Kidney (tissue), 22 donors: ENCODE measurements at places on chromosomes 2 and 18. TPM values are rescaled to one million over a fixed set of nuclear protein-coding genes. Genes with fewer than 3 reads are reported as not detected.

Gene GNAL
- 1.8 TPM for polyA plus RNA-seq

GRCh38 chr2:120109186-120110061 is 96.5 kb downstream of the EPB41L5 start:
- DNase-seq: no peak

Gene HOXD12
- polyA plus RNA-seq: not detected

- no peak for DNase-seq
These were observed 6.3 kb upstream of the INO80D start for GRCh38 chr2:206092297-206092696.

Gene PLGLB2
- 1.3 TPM for polyA plus RNA-seq

DNA sequence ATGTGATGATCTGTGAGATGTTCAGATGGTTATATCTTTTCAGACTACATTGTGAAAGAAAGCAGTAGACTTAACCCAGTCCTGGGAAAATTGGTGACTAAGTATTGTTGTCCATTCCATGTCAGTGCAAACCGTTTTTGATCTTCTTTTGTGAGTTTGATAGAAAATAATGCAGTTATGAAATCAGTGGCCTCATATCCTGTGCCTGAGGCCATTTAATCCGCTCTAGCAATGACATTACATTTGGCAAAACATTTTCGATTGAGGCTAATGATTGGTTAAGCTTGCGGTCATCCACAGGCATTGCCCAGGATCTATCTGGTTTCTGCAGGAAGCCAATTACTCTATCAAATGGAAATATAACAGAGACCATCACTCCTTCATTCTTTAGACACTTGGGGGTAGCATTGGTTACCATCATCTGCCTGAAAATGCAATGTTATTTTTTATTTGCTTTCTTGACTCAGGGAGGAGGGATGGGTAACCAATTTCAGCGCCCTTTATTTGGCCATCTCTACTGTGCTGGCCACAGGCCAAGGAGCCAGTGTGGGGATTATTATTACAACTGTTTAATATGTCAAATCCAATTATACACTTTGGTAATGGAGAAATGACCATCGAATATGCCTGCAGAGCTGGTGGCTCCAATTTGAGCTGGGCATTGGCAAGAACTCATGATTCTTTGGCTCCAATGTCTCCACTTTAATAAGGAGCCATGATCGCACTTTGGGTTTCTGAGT is 33.6 kb downstream of the TRIB2 start:
- DNase-seq: no peak

Gene GALNT13
- not detected for polyA plus RNA-seq
